ENCODE measurements at places on chromosomes 2 and 18.

DNA sequence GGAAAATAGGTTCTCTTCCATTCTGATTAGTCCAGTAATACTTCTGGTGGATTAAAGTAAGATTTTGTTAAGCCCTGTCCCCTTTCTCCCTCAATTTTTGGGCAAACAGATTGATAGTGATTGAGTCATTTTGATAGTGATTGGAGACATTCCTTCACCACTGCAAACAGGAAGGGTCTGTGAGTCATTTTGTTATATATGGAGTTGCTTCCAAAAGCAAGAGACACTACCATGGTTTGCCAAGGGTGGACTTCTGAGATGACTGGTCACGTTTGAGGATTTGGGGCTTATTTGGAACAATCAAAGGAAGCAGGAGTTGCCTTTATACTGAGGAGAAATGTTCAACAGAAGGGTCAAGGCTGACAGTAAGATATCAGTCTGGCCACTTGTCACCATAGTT, 249.9 kb downstream of the PARD3B start:
- no peak for DNase-seq

GRCh38 chr18:79756143-79756500, 41.6 kb upstream of the KCNG2 start:
- no peak for DNase-seq

DNA sequence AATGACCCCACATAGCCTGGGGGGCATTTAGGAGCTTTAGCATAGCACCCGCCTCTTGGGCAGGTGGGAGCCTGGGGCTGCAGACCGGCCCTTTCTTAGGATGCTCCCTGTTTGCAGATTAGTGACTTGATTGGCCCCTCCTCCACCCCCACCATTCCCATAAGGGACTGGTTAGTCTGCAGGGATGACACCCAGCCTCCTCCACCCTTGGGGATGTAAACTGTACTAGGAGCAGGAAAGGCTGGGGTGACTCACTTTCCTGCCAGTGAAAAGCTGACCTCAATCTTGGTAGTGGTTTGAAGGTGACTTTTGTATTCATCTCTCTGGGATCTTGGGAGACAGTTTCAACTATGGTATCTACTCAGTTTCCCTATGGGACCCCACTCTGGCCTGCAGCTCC, 24.2 kb downstream of the CTIF start:
- peak; percentile 47 for DNase-seq

GRCh38 chr2:42424033-42424432, 63.0 kb upstream of the COX7A2L start:
- DNase-seq = no peak

GRCh38 chr2:42957861-42958301, 165.5 kb upstream of the HAAO start:
- no peak for DNase-seq

GRCh38 chr2:237309011-237309410, 105.0 kb downstream of the COL6A3 start:
- DNase-seq = no peak

- no peak for DNase-seq
Observed at GRCh38 chr2:42906557-42907411, 114.4 kb upstream of the HAAO start.

DNA sequence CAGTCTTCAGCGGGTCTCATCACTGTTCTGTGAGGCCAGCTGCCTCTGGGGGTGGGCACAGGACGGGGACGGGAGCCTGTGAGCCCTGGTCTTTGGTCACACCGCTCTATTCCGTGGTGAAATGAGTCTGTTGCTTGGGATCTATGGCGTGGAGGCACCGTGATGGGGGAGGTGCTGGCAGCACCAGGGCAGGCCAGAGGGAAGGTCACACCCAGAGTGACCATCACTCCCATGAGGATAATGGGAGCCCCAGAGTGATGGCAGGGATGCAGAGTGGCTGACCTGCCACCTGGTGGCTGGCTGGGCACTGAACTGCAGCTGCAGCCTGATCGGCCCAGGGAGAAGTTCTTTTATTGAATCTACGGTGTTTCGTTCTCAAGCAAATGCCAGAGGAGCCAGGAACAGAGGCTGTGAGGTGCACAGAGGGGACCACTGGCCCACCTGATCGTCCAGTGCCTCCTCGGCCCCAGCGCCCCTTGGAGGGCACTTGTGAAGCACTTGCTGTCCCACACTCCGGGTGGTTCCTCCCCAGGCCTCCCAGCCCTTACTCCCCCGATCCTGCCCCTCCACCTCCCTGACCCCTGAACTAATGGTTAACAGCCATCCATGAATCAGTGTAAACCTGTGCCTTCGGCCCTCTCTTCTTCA, 17.9 kb downstream of the KCNIP3 start:
- DNase-seq = peak; percentile 32

DNA sequence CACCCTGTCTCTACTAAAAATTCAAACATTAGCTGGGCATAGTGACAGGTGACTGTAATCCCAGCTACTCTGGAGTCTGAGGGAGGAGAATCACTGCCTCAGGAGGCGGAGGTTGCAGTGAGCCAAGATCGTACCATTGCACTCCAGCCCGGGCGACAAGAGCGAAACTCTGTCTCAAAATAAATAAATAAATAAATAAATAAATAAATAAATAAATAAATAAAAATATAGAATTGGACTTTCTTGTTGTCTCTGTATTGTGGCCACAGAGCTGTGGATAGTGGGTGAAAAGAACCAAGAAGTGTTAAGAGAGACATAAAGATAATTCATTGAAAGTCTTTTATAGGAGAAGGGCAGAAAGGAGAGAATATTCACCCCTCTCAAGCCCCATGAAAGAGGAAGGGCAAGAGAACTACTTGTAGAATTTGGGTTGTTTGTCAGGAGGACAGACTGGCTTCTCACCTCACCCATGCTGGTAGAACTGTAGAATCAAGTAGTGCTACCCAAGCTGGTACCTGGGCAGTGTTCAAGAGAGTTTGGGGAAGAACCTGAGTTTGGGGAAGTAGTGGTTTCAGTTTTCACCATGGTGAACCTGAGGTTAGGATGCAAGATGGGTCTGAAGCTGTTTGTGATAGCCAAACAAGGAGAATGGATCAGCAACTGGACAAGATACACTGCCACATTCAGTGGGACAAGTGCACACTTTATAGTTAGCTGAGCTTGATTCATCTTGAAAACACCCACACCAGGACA, 256.5 kb downstream of the CD226 start:
- DNase-seq = no peak

- DNase-seq = no peak
Observed at GRCh38 chr2:229492034-229492433, 220.9 kb upstream of the PID1 start.

GRCh38 chr18:57518533-57518932, 68.0 kb downstream of the FECH start:
- DNase-seq = no peak

- DNase-seq = no peak
Observed at GRCh38 chr2:18799397-18799796, 210.0 kb upstream of the NT5C1B start.

DNA sequence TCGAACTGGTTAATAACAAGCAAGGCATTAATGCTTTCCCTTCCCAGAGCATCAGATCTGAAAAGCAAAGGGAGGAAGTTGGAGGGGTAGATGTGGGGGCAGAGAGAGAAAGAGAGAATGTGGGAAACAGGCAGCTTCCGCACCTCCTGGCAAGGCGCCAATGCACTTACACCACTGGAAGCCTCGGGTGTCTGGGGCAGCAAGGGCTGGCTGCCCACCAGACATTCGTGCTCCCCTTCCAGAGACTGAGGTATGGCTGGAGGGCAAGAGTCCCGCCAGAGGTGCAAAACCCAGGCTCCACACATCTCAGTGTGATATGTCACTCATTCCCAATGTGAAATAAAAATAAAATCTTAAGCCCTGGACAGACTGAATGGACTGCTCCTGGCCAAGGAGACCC, 46.4 kb downstream of the TEX51 start:
- peak; percentile 19 for DNase-seq

GRCh38 chr2:231781798-231782726, 980 bp upstream of the PDE6D start:
- DNase-seq = peak; percentile 59

GRCh38 chr2:29774624-29775023, 146.8 kb downstream of the ALK start:
- no peak for DNase-seq

- no peak for DNase-seq
Observed at GRCh38 chr2:1593371-1594122, 150.8 kb downstream of the PXDN start.

GRCh38 chr2:227296671-227297405, 28.2 kb upstream of the MFF start:
- no peak for DNase-seq

Measured in suppressor macrophage (primary cell).